Stimulated activated naive B cell treated with anti-CD40 and anti-IgM and Interleukin-4, amounts not matched to agents 10 μg/mL and 1 μg/mL and 100 μg/mL, for 72 hours (primary cell): ENCODE measurements at places on chromosomes 7 and 10.

DNA sequence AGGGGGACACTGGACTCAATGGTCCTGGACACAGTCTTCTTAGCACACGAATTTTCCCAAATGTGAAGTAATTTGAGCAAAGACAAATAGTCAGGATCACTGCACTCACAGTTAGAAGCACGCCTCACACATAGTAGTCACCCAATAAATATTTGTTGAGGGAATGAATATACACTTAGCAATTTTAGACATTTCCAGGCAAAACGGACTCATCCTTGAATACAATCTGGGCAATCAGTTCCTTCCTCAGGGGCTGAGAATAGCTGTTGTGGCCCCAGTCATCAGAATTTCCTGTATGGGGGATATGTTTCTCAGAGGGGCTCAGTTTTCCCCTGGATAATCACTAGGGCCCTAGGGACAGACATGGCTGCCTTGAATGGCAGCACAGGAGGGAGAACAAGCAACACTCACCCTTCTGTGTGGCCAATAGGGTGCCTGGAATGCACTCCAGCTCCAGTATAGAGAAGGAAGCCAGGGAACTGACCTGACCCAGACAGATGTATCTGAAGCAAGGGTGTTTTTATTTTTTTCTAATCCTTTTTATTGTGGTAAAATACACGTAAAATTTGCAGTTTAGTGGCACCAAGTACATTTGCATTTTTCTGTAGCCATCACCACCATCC lies 282.7 kb upstream of the ZNF32 start:
- peaks cover 14% of the 10 kb centered on the region for H3K27me3 ChIP-seq
- H3K4me1 ChIP-seq: no peaks in the 10 kb centered on the region

DNA sequence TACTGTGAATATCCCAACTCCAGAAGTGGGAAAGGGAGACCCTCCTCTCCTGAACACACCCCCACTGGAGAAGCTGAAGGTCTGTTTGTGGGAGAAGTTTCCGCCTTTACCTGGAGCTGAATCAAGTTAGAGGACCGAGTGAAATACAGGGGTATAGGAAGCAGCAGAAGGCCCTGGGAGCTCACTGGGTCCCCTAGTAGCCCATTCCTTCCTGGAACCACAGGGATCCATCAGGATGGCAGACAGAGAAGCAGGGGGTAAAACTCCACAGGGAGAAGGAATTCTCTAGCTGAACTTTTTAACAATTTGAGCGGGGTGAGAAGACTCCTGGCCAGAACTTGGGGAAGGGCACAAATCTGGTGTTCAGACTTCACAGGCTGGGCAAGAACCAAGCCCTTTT lies 275.8 kb downstream of the GRID1 start:
- H3K27me3 ChIP-seq: peaks cover 33% of the 10 kb centered on the region
- DNase-seq: no peak
- H3K27ac ChIP-seq: no peak overlapping the region
- no peaks in the 10 kb centered on the region for H3K36me3 ChIP-seq
- no peaks in the 10 kb centered on the region for H3K4me1 ChIP-seq

GRCh38 chr10:16915300-16915699 lies 98.1 kb upstream of the RSU1 start:
- H3K4me1 ChIP-seq: peaks cover 7% of the 10 kb centered on the region
- peaks cover 14% of the 10 kb centered on the region for H3K36me3 ChIP-seq
- H3K27me3 ChIP-seq: no peaks in the 10 kb centered on the region
- H3K27ac ChIP-seq: no peak overlapping the region
- H3K4me3 ChIP-seq: no peak overlapping the region

DNA sequence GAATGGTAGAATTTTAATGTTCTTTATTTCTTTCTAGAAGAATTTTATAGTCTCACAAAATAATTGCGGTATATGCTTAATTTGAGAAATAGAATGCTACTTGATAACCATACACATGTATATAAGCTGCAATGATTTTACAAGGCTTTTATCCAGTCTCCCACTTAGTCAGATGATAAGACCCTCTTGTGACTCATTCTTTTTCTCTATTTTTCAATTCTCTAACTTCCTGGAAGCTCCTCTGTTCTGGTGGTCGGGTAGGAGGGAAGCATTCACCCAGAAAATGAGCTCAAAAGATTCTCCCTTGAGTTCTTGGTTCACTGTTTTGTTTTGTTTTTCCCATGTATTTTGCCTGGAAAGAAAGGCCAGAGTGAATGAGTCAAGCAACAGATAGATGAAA lies 546.6 kb downstream of the INHBA start:
- no peak overlapping the region for H3K4me3 ChIP-seq
- no peak overlapping the region for H3K27ac ChIP-seq
- H3K36me3 ChIP-seq: no peaks in the 10 kb centered on the region
